ENCODE measurements at places on chromosomes 7 and 10.

DNA sequence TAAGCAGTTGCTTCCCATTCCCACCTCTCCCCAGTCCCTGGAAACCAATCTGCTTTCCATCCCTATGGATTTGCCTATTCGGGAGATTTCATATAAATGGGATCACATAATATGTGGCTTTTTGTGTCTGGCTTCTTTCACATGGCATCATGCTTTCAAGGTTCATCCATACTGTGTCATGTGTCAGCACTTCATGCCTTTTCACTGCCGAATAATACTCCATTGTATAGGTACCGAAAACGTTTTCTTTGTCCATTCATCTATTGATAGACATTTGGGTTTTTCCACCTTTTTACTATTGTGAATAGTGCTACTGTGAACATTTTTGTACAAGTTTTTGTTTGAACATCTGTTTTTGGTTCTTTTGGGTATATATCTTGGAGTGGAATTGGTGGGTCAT lies 12.5 kb downstream of the RBM20 start:
- no peak for DNase-seq

GRCh38 chr10:132064082-132064755 lies 1.5 kb upstream of the JAKMIP3 start:
- DNase-seq, result no peak

GRCh38 chr7:4331711-4332110 lies 350.4 kb upstream of the FOXK1 start:
- DNase-seq, result no peak

DNA sequence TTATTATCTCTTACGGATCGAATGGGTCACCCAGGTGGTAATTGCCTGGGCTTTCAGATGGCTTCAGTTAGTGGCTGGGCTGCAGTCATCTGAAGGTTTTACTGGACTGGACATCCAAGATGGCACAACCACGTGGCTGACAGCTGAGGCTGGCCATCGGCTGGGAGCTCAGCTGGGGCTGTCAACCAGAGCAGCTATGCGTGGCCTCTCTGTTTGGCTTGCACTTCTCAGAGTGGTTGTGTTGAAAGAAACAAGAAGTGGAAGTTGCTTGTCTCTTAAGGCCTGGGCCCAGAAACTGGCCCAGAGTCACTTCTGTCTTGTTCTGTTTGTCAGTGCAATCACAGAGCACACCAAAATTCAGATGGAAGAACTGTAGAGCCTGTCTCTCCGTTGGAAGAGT lies 5.7 kb upstream of the GDI2 start:
- no peak for DNase-seq

DNA sequence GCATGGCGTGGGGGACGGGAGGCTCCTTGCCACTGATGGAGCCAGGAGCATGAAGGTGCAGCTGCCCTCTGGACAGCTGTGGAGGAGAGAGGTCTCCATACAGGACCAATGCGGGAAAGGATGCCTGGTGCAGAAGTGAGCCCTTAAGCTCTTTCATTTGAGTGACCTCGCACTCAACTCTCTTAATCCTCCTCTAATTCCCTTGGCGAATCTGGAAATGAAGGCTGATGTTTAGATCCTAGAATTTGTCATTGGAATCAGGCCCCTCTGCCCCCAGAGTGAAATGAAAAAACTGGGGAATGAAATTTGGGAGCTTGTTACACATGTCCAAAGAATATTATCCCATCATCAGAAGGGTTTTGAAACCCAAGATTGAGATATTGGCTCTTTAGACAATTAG lies 639.5 kb downstream of the LRMDA start:
- no peak for DNase-seq

DNA sequence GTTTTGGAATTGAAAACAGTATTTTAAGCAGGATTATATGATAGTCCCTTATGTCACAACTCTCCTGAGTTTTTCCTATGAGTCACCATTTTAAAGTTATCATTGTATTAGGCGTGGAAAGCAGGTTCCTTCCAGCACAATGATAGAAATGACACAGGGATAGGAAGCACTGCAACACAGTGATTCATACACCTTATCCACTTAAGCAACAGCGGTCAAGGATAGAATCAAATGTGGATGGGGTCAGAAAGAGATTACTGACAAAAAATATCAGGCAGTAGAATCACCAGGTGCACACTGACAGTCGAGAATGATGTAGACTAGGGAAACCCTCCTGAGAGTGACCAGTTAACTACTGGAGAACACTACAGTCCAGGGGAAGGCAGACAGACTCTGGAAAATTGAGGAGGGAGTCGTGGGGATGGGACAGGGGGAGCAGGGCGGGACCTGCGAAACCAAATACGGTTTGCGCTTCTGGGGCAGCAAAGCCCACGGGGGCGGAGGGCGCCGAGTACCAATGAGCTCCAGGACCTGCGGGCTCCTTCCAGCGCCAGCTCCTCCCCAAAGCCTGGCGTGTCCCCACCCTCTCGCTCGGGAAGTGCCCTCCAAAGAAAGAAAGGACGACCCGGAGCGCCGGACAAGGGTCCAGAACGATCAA lies 479 bp downstream of the PNPLA8 start:
- no peak for DNase-seq

DNA sequence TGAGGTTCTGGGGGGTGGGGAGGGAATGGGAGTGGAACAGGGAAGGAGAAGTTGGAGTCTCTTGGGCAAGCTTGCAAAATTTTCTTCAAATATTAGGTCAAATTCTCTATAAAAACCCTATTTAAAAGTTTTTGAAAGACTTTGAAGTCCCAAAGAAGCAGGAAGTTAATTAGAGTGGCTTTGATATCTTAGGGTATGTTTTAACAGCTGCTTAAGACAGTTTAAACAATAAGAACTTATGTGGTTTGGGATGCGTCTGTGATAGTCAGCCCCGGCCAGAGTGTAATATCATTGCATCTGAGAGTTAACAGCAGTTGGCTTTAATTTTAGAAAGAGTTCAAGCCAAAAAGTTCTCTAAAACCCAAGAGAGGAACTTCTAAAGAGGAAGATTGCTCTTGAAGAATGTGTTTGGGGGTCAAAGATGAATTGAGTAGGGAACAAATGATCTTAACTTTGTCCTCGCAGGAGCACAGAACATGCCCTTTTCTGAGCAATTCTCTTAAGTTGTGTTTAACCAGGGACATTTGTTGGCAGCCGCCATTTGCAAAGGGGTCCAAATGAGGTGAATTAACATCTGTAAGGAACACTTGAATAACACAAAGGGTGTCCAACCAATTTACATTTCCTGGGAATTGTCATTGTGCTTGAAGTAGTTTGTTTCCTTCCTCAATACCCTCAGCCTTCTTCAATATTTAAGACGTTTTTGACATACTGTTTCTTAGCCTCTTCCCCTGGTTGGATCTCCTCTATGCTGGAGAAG lies 182.4 kb downstream of the PTEN start:
- DNase-seq, result no peak

Measured in activated CD4-positive, alpha-beta T cell treated with anti-CD3 and anti-CD28 coated beads for 36 hours (primary cell).